GM23248 (cell line): ENCODE measurements at places on chromosomes 5 and 9.

DNA sequence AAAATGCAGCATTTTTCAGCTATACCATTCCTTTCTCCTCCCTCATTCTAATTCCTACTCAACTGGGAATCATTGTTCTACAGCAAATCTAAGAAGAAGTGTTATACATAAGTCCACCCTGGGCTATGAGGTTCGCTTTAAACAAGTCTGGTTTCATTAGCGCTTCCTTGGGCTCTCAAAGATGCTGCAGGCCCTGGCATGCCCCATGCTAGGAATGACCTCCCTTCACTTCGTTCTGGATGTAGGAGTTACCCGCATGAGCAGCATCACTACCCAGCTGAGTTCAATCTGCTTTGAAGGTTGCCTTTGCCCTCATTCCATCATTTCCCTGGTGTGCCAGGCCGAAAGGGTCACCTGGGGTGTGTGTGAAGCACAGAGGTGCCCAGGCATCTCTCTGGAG, 35.4 kb downstream of the F2R start:
- no peak for DNase-seq

DNA sequence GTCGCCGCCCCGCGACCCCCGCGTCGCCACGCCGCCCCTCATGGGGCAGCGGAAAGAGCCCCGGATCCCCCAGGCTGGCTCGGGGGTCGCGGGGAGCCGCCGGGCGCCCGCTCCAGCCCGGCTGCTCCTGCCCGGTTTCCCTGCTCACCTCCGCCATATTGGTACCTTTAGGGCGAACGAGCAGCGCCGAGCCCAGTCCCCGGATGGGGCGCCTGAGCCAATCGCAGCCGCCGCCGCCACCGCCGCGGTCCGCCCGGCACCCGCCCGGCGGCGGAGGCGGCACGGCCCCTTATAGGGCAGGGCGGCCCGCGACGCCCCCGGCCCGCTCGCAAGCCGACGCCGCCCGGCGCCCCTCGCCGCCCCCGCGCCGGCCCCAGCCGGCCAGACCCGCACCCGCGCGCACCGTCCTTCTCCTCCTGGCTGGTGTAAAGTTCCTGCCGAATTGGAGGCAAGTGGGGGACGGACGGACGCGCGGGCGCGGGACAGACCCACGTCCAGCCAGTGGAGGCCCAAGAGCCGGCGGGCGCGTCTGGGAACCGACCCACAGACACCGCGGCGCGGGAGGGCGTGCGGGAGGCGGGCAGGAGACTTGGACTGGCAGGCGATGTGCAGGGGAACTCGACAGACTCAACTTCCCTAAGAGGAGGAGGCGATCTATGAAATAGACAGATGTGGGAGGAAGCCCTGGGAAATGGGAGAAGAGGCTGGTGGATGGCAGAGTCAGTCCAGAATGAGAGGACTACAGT, at the start of gene MIER3:
TSS of gene MIER3 (minus strand) at position 178 of the 746 bp plus-strand sequence. CDS start at position 157, 21 bp downstream.
- peak; percentile 94 for DNase-seq

DNA sequence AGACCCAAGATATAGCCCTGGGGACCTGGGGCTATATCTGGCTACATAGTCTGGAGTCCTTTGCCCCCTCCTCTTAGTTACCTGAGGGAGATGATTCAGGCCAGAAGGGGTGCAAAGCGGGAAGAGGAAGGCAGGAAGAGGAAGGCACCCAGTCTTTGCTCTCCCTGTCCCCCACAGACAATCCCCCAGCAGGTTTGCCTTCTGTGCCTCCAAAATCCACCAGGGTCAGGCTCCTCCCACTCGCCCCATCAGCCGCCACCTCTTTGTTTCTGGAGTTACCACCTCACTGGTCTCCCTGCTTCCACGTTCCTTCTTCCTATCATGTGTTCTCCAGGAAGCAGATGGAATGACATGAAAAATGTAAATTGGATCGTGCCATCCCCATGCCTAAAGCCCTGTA, 31.2 kb upstream of the FABP6 start:
- no peak for DNase-seq

DNA sequence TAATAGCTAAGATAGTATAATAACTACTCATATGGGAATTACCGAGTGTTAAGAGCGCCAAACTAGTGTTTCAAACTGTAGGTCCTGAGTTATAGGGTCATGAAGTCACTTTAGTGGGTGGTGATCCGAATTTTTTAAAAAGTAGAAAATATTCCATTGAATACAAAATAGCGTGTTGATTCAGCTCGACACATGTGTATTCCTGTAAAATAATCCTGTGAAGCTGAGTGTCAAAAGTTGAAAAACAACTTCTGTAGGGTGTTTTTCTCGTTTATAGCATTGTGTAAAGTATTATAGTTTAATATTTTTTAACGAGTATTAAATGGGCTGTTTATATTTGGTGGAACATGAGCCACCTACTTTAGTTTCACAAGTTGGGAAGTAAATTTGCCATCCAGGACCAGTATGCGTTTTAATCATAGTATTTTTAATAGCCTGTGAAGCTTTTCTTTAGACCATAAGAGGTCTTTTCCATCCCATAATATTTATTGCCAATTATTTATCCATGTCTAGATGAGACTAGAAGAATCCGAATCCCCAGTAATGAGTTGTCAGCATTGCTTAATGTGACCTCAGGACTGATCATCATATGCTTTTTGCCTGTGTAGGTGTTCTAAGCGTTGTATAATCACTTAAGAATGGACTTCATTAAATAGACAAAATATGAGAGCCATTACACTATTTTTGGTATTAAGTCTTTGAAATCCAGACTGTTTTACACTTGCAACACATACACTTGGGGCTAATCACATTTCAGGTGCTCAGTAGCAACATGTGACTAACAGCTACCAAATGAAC, 84.1 kb downstream of the PTPDC1 start:
- DNase-seq, result peak; percentile 74

DNA sequence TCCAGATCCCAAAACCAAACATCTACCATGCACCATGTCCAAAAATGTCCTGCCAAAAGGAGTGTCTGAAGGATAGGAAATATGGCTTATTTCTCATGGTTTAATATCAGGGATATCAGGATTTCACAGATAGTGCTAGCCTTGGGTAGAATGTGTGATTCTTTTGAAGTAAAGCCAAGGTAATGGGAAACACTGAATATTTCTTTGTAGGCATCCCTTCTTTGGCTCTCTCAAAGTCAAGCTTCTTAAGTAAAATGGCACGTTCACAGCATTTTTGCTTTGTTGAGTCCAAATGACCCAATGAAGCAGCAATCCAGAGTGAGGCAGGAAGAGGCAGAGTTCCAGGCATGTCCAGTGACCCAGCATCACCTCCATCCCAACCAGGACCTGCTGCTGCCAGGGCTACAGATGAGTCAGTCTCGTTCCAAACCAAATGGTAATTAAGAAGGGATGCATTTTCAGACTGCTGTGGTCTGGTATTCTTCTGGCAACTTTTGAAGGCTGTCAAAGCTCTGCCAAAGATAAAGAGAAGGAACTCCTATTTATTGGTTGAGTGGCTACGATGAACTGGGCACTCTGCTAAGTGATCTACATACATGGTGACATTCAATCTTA, 678.8 kb upstream of the KLF4 start:
- DNase-seq, result peak; percentile 87

GRCh38 chr5:138458856-138459255, 6.4 kb upstream of the EGR1 start:
- no peak for DNase-seq

- no peak for DNase-seq
Observed at GRCh38 chr5:173872957-173873305, 15.2 kb upstream of the CPEB4 start.

GRCh38 chr5:41794471-41794870, 75.8 kb downstream of the OXCT1 start:
- peak; percentile 96 for DNase-seq

- DNase-seq, result no peak
Observed at GRCh38 chr5:546376-546908, 22.2 kb upstream of the SLC9A3 start.

DNA sequence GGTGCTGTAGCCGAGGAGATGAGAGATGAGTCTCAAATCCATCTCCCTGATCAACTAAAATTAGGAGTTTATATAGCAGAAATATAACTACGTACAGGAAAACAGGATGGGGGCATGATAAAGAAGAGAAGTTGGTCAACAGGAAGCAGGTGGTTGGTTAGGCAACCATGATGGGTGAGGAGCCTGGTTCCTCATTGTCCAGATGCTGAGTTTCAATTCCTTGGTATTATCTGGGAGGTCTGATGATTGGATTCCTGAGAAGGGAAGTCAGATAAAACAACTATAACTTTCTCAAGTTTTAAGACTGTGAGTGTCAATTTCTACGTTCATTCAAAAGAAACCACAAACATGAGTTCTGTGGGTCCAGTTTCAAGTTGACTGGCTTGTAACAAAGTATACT, 323.9 kb downstream of the MTRR start:
- DNase-seq, result no peak

- DNase-seq, result no peak
Observed at GRCh38 chr9:22373636-22374035, 73.0 kb upstream of the DMRTA1 start.

GRCh38 chr5:82176115-82176814, 101.9 kb downstream of the RPS23 start:
- DNase-seq, result peak; percentile 16

DNA sequence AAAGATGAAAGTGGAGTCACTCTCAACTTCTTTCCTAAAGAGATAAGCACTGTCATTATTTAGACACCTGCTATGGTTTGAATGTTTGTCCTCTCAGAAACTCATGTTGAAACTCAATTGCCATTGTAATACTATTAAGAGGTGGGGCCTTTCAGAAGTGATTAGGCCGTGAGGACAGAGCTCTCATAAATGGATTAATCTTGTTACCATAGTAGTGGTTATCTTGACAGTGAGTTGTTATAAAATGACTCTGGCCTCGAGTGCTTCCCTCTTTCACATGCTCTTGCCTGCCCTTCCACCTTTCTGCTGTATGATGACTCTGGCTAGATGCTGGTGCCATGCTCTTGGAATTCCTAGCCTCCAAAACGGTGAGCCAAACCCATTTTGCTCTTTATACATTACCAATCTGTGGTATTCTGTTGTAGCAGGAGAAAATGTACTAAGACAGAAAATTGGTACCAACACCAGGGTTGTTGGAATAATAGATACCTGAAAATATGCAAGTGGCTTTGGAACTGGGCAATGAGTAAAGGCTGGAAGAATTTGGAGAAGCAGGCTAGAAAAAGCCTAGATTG, 38.0 kb downstream of the GDA start:
- DNase-seq, result no peak

DNA sequence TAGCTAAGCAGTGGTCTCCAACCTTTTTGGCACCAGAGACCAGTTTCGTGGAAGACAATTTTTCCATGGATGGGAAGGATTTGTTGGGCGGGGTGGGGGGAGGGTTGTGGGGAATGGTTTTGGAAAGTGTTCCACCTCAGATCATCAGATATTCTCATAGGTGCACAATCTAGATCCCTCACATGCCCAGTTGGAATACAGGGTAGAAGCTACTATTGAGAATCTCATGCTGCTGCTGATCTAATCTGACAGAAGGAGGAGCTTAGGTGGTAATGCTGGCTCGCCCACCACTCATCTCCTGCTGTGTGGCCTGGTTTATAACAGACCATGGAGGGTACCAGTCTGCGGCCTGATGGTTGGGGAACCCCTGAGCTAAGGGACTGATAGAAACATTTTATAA, 662.7 kb upstream of the RGMB start:
- DNase-seq, result peak; percentile 12

DNA sequence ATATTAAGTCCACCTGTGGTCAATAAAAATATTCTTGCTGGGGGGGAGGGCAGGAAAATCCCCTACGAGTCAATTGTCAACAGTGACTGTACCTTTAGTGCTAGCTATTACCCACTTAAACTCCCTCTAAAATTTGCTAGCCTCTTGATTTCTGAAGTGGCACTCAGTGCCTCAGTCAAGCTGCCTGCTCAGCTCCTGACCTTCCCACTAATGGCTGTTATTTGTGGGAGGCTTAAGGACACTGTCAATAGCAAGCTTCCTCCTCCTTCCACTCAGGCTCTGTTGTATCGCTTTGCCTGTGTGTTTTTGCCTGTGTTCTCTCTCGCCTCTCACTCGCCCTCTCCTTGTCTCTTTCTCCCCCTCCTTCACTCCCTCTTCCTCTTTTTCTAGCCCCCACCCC, 140.8 kb downstream of the BNC2 start:
- DNase-seq, result no peak

DNA sequence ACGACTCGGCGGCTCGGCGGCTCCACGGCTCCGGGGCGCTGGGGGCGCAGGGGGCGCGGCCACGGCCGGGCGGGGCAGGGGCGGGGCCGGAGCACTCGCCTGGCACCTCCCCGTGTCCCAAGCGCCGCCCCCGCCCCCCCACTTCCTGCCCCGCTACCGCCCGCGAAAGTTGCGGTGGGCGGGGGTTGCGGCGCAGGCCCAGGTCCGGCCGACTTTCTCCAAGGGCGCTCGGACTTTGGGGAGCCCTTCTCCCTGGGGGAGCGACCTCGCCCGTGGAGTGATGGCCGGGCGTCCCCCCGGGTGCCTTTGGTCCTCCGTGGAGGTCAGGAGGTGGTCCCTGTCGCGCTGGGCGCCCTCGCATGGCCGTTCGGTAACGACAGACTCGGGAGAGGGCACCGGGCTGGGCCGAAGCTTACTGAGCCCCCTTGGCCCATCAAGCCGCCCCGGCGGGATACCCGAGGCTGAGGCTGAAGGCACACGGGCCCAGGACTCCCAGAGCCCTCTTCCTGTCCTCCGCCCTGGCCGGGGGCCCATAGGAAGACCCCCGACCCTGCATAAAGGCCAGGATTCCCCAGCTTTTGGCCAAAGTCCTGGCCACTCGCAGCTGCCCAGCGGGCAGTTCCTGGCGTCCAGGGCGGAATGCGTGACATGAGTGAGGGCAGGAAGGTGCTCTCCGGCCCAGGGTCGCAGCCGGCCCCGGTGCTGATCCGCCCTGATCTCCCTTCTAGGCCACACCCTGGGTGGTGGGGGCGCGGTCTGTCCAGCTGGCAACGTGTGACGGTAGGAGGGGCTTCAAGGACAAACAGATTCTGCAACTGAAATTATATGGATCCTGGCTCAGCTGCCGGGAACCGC, 883 bp upstream of the VAV2 start:
- DNase-seq, result peak; percentile 95

DNA sequence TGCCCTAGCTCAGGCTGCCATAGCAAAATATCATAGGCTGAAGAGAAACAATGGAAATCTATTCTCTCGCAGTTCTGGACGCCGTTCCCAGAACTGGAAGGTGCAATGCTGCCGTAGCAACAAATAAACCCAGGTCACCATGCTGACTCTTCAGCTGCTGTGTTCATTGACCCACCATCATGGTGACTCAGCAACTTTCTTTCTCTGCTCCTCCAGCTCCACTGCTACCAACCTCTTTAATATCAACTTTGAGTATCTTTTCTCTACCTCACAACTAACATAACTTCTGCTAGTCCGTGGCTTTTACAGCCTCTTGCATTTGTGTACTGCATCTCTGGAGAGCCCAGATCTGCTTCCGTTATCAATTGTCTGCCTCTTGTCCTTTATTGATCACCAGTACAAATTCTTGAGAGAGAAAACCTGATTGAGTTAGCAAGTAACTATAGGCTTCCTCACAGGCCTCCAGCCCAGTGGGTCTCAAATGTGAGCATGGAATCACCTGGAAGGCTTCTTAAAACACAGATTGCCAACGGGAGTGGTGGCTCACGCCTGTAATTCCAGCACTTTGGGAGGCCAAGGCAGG, 47.3 kb upstream of the SLC30A5 start:
- peak; percentile 40 for DNase-seq

- no peak for DNase-seq
Observed at GRCh38 chr5:65137631-65138030, 344.1 kb downstream of the ADAMTS6 start.

- peak; percentile 74 for DNase-seq
Observed at GRCh38 chr5:61333321-61333953, 1.4 kb downstream of the ZSWIM6 start.
